ENCODE measurements at places on chromosomes 12 and 14.

DNA sequence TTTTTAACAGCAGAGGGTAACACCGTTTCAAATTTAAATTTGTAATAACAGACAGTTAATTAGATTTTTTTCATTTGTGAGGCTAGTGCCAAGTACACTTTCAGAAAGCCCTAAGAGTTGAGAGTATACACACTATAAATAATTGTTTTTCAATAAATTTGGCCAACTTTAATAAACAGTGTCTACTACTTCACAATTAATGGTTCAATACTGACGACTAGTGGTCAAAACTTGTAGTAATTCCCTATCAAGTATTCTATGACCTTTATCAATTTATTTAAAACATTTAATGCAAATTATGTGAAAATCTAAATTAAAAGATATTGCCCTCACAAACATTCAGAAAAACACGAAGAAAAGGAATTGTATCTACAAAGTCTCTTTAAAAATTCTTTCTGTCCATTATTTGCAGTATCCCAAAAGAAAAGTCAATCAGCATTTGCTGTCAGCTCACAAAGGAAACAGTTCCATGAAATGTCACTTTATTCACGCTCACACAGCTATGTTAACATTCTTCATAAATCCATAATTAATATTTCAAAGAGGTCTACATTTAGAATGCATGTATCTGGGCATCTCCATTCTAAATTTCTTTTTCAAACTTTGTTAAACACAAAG is 91.2 kb downstream of the CEP128 start:
- DNase-seq: peak; percentile 17

- no peak for DNase-seq
These were observed 8.4 kb downstream of the CEP170B start for GRCh38 chr14:104873380-104874055.

DNA sequence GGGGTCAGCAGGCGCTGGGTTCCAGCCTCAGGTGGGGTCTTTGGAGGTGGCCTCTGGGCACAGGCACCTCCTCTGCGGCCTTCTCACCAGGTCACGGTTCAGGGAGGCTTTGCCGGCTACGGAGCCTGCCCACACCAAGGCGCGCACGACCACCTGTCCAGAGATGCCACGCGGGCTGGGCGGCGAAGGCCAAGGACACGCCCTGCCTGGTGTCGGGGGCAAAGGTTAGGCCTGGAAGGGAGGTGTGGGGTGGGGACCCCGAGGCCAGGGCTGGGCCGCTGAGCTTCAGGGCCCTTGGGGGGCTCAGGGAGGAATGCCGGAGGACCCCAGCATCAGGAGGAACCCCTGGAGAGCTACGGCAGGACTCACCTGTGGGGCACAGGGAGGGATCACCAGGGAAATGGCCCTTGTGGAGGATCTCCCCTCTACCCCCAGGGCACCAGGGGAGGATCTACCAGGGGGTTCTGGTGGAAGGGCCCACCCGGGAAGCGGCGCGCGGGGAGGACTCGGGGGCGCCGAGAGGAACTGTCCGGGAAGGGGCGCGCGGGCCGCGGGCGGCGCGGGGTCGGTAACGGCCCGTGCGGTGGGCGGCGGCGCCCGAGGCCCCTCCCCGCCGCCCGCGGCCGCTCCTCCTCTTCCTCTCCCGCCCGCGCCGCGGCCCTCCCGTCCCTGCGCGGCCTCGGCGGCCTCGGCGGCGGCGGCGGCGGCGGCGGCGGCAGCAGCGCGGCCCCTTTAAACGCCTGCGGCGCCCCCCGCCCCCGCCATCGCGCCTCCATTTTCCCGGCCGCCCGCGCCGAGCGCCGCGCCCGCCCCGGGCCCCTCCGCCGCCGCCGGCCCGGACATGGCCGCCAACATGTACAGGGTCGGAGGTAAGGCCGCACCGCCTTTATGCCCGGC is at the start of gene MTA1:
Gene MTA1, plus strand, starts transcription at position 633 of the 897 bp plus-strand sequence. Its CDS starts 209 bp downstream, at position 842.
- no peak for DNase-seq

DNA sequence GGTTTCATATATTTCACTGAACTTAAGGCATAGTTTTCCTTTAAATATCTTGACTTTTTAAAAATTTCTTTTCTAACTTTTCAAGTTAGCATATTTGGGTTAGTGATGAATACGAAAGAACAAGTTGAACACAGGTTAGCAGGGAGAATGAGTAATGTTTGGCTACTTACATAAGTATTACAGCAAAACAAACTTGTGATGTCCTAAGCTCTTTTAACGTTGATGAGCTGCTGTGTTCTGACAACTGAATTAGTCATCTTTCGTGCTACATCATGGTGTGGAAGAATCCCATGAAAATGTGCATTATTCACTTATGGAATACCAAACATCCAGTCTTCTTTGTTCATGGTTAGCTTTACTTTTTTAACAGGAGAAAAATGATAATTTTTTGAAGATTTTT is 36.3 kb upstream of the PDZRN4 start:
- no peak for DNase-seq

DNA sequence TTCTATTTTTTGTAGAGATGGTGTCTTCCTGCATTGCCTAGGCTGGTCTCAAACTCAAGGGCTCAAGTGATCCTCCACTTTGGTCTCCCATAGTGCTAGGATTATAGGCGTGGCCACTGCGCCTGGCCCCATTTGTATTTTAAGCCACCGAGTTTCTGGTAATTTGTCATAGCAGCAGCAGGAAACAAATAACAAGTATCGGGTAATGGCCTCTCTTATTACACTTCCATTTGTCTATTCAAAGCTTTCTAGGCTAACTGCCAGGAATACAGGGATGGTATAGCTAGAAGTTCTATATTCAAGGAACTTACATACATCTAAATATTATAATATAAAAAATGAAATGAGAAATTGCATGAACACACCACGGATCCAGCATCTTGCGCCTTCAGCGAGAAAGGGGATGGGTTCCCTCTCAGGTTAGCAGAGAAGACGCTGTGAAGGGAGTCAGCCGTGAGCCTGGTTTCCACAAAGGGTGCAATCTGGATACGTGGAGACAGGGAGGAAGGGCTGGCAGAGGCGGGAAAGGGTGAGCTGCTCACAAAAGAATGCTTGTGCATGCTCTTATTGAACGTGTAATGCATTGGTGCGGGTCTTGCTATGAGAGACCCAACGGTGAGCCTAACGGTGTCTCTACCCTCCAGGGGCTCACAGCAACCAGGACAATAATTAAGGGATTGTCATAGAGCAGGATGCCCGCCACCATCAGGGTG is 9.5 kb downstream of the BDKRB1 start:
- no peak for DNase-seq

DNA sequence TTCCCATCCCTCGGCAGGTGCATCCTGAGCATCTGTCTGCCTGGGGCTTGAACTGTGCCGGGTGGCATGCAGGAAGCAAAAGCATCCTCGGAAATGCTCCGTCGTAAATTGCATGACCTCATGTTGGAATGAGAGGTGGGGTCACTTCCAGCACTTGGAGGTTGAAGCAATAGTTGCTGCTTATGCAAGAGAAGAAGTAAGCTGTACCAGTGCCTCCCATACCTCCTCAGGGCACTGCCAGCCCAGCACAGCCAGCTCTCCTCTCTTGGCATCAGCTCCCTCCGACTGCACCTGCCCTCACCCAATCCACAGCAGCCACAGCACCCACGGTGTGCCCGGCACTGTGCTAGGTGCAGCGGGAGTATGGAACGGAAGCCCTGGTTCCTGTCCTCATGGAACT is 11.5 kb downstream of the TEAD4 start:
- no peak for DNase-seq

GRCh38 chr12:47776471-47777143 is 3.6 kb downstream of the SLC48A1 start:
- DNase-seq: no peak

Measured in KBM-7 (cell line).